ENCODE measurements at places on chromosomes 12 and 14. TPM values are rescaled to one million over a fixed set of nuclear protein-coding genes. Genes with fewer than 3 reads are reported as not detected.

- no peak for DNase-seq
Measured at GRCh38 chr12:53485955-53486735, 13.1 kb downstream of the MAP3K12 start.

DNA sequence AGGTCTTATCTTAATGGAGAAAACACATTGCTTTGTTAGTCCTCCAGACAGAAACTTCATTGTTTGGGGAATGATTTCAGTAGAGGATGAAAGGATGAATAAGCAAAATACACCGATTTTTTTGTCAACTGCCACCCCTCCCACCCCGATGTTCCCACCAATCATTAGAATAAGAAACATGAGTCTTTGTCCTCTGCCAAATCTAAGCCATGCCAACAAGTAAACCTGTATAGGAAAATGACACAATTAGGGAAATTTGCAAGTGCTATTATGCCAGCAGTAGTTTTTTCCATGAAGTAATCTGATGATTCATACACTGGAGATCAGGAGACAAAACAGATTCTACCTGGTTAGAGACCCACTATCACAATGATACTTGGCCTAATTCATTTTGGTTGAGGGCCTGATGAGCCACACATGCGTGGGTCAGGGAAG is 35.9 kb downstream of the FLRT2 start:
- DNase-seq: no peak

- DNase-seq: no peak
Measured at GRCh38 chr14:100893760-100894159, 9.8 kb downstream of the RTL1 start.

DNA sequence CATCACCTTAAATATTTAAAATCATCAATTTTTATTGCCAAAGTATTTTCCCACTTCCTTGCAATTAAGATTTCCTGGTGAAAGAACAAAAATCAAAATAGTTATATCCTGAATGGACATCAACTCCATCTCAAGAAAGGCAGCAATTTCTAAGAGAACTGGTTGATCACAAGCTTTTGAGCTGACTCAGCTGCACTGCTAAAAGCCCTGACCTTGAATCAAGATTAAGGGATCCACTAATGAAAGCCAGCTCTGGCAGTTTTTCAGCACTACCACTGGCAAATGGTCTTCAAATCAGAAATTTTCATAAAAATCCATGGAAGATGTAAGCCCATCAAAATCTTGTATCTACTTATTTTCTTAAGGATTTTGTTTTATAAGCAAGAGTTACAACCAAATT is 123.4 kb downstream of the SLC6A15 start:
- DNase-seq: no peak

DNA sequence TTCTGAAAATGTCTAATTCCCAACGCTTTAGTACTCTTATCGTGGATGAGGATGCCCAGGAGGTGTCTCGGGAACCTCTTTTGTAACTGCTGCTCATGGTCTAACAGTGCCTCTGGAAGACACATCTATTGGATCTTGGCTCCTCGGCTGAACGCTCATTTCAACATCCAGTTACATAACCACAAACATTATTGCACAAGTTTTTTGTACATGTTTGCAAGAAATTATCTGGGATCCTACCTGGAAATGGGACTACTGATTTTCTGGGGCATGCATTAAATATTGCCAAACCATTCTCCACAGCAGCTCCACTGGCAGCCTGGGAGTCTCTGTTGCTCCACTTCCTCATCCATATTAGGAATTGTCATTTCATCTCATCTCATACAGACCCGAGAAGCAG is 117.5 kb upstream of the EVL start:
- no peak for DNase-seq

GRCh38 chr14:22106700-22107697 is 433.4 kb upstream of the OR4E1 start:
- DNase-seq: no peak

The KCTD10 gene
- 74.8 TPM for total RNA-seq

The BAZ2A gene
- total RNA-seq: 85.8 TPM

The SNW1 gene
- total RNA-seq: 81.9 TPM
